ENCODE measurements at places on chromosomes 12 and 14.

DNA sequence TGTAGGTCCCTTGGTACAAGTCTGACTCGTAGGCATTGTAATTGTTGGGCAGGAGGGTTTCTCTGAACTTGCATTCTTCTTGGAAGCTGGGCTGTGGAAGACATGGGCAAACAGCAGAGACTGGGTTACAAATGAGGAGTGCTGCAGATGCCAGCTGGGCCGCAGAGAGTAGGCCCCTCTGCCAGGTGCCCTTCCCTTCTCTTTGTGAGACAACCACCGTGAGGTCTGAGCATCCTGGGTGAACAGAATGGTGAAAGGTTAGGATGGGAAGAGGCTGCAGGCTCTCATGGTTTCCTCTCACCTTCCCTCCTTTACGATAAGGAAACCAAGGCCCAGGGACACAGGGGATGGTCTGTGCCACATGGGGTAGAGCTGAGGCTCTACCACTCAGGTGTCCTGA lies 11.3 kb downstream of the FGF6 start:
- no peak for DNase-seq

- DNase-seq = peak; percentile 82
Observed at GRCh38 chr14:94180655-94181271, 6.6 kb downstream of the PPP4R4 start.

- no peak for DNase-seq
Observed at GRCh38 chr14:104519721-104520120, 59.8 kb upstream of the C14orf180 start.

DNA sequence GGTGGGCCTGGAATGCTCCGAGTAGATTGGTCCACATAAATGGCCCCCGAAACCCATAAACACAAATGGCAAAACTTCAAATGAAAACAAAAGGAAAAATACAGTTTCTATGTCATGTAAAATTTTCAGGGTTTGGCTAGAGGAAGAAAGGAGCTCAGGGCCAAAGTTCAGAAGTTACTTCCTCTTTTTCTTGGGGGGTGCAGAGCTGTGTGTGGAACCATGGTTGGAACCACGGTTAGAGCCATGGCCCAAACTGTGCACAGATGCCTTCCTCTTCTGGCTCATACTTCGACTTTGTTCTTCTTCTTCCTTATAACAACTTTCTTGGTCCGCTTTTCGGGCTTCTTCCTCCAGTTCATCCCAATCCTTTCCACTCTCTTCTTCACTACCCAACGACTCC lies 51.7 kb downstream of the MGST1 start:
- no peak for DNase-seq

- DNase-seq = peak; percentile 74
Observed at GRCh38 chr12:98559666-98560065, 33.8 kb upstream of the SLC25A3 start.

- no peak for DNase-seq
Observed at GRCh38 chr12:3329361-3329760, 161.6 kb upstream of the PRMT8 start.

DNA sequence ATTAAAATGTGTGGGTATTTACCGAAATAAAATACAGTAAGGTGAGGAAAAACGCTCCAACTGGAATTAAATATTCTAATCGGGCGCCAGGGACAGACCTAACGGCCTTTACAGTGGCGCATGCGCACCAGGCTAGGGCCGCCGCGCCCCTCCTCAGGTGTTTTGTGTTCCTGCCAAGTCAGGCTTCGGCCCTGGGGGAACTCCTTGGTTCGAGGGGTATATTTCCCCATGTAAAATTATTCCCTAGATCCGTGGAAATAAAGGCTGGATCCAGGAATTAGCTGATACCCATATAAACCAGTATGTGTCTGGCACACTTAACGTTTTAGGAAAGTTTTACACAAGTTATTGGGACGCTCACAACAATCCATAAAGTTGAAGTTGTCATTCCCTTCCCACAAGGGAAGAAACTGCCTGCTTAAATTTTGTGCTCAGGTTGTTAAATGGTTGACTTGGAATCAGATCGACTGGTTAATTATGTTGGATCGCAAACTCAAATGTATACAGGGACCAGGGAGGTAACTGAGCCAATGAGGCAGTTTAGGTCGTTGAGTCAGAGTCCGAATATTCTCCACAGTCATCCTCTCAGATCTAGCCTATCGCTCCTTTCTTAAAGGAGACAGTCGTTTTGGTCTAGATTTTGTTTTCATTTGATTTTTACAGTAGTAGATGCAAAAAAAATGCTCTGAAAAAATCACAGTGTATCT lies 621 bp upstream of the ANAPC7 start:
- DNase-seq = peak; percentile 46
